ENCODE measurements at places on chromosomes 1 and 21. TPM values are rescaled to one million over a fixed set of nuclear protein-coding genes. Genes with fewer than 3 reads are reported as not detected.

Gene SLC30A7
- polyA plus RNA-seq = 18.2 TPM

Gene DENND2C
- polyA plus RNA-seq = 1.8 TPM

Gene VCAM1
- polyA plus RNA-seq = 43.2 TPM

Gene TTC39A
- 18.9 TPM for polyA plus RNA-seq

Gene HSPA6
- 13.2 TPM for polyA plus RNA-seq

Gene SELENBP1
- polyA plus RNA-seq = 101 TPM
